H9 (cell line): ENCODE measurements at places on chromosomes 3 and 15. TPM values are rescaled to one million over a fixed set of nuclear protein-coding genes. Genes with fewer than 3 reads are reported as not detected.

The ALG3 gene
- 54.1 and 62.2 TPM in 2 replicates for total RNA-seq

GRCh38 chr3:131323792-131324191 is 57.8 kb upstream of the NUDT16 start:
- H3K4me3 ChIP-seq, result no peak overlapping the region
- H3K27me3 ChIP-seq, result no peaks in the 10 kb centered on the region
- H3K27ac ChIP-seq, result no peak overlapping the region
- DNase-seq, result no peak
- H3K4me1 ChIP-seq, result no peaks in the 10 kb centered on the region; the same call in 1 of the 2 replicates

GRCh38 chr3:172846706-172847105 is 96.2 kb downstream of the ECT2 start:
- DNase-seq, result no peak
- no peaks in the 10 kb centered on the region for H3K36me3 ChIP-seq
- no peaks in the 10 kb centered on the region for H3K27me3 ChIP-seq
- H3K4me3 ChIP-seq, result no peak overlapping the region
- no peak overlapping the region for H3K27ac ChIP-seq

- no peaks in the 10 kb centered on the region for H3K4me1 ChIP-seq
- H3K4me3 ChIP-seq, result no peak overlapping the region
- H3K27ac ChIP-seq, result no peak overlapping the region
- H3K36me3 ChIP-seq, result peaks cover 79% of the 10 kb centered on the region
- no peaks in the 10 kb centered on the region for H3K27me3 ChIP-seq
Measured at GRCh38 chr15:41474941-41475340, 18.7 kb upstream of the ITPKA start.
